ENCODE measurements at places on chromosomes 5 and 9.

- no peak for DNase-seq
Observed at GRCh38 chr5:56668996-56669395, 146.4 kb upstream of the MAP3K1 start.

DNA sequence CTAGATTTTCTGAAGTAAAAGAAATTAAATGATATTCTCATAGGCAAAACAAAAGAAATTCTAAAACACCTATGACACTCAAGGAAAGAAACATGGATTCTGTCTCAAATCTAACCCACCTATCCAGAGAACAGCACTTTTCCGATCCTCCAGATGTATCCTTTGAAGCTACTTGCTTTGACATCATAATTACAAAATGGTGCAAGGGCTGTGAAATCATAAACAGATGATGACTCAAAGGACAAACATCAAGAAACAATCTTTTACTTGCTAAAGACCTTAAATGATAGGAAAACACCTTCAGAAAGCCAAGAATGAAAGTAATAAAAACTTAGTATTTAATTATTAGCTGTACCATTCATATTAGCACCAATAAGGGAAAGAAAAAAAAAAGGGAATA, 202.6 kb downstream of the DENND1A start:
- DNase-seq, result no peak

- DNase-seq, result no peak
Observed at GRCh38 chr5:55636177-55636576, 75.9 kb downstream of the SLC38A9 start.

- DNase-seq, result no peak
Observed at GRCh38 chr9:7370988-7371387, 428.6 kb downstream of the DMAC1 start.

DNA sequence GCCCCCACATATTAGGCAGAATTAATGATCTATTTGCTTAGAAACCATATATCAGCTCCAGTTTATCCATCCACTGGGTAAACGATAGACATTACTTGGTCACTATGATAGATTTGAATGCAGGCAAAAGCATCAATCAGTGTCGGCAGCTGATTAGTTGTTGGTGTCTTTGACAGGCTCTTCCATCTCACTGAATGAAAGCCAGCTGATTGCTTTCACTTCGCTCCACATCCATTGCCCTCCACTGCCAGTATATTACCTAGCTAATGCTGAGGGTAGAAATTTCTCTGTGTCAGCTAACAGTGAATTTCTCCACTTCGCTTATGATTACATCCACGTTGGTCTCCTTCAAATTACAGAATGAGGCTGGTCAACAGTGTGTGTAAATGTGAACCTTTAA, 821.3 kb upstream of the TYRP1 start:
- DNase-seq, result no peak

DNA sequence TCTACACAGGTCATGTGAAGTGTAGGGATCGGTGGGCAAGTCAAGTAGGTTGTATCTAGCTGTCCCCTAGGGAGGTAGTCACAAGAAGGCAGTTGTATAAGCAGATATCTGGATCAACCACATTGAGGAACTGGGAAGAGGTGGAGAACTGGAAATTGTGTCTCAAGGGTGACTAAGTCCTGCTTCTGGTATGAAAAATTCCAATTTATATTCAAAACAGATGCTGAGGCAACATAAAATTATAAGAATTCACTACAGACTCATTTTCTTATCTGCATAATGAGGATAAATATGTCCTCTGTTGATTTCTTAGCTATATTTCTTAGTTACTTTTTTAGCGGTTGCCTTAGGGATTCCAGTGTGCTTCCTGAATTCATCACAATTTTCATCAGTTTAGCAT, 46.8 kb downstream of the GALNT12 start:
- no peak for DNase-seq
